ENCODE measurements at places on chromosomes 12 and 14. TPM values are rescaled to one million over a fixed set of nuclear protein-coding genes. Genes with fewer than 3 reads are reported as not detected.

The FOXN4 gene
- total RNA-seq, result not detected

The OTX2 gene
- not detected for total RNA-seq

The STON2 gene
- total RNA-seq, result 46.1 TPM

The ABHD4 gene
- total RNA-seq, result 26.6 TPM

The KRT8 gene
- 5.6 TPM for total RNA-seq

The CYP46A1 gene
- total RNA-seq, result 0.29 TPM

The PCED1B gene
- total RNA-seq, result not detected

The PRH2 gene
- not detected for total RNA-seq

The APOF gene
- total RNA-seq, result not detected

The SMIM41 gene
- total RNA-seq, result 4.5 TPM

The ZCCHC8 gene
- 18.8 TPM for total RNA-seq

The PKP2 gene
- not detected for total RNA-seq

The VWF gene
- 2.9 TPM for total RNA-seq

The AMN gene
- 0.15 TPM for total RNA-seq

The ADAM20 gene
- total RNA-seq, result 1.9 TPM

The RNF212B gene
- not detected for total RNA-seq

The CRIP2 gene
- total RNA-seq, result 67.5 TPM

The AQP6 gene
- total RNA-seq, result not detected

The LRP6 gene
- total RNA-seq, result 58.3 TPM

The GNG2 gene
- 19.5 TPM for total RNA-seq

The NT5DC3 gene
- total RNA-seq, result 10.6 TPM

The TTC8 gene
- 45.7 TPM for total RNA-seq

The ANKRD33 gene
- 0.15 TPM for total RNA-seq

The TDRD9 gene
- 0.33 TPM for total RNA-seq

The RNF31 gene
- 57.9 TPM for total RNA-seq

The CLEC9A gene
- total RNA-seq, result not detected

The NELL2 gene
- not detected for total RNA-seq

The SERPINA10 gene
- total RNA-seq, result 0.17 TPM

The RIN3 gene
- total RNA-seq, result 8.8 TPM

The GDF3 gene
- total RNA-seq, result not detected

The KRT74 gene
- total RNA-seq, result not detected

The CLSTN3 gene
- total RNA-seq, result 19.4 TPM

The LACRT gene
- total RNA-seq, result not detected

The LAG3 gene
- total RNA-seq, result 0.15 TPM

The USP5 gene
- 134 TPM for total RNA-seq

The AQP5 gene
- not detected for total RNA-seq

The PLEKHA5 gene
- total RNA-seq, result 45.8 TPM

The PPFIA2 gene
- total RNA-seq, result 2.0 TPM

The BMP4 gene
- 14.8 TPM for total RNA-seq

The OR6C2 gene
- not detected for total RNA-seq

The CCDC38 gene
- total RNA-seq, result not detected

The DBX2 gene
- not detected for total RNA-seq

The LHX5 gene
- total RNA-seq, result not detected

The GALNT4 gene
- total RNA-seq, result 17.9 TPM

The MYO1H gene
- not detected for total RNA-seq

The P3H3 gene
- 121 TPM for total RNA-seq

The PRICKLE1 gene
- total RNA-seq, result 3.6 TPM

The TAS2R19 gene
- total RNA-seq, result 4.5 TPM

The CYP27B1 gene
- total RNA-seq, result 0.15 TPM

The ITGA7 gene
- 68.8 TPM for total RNA-seq
